ENCODE measurements at places on chromosomes 16 and 17.
A peak's percentile ranks its signal among the peaks of the same experiment; 100 is the strongest.

- no peak for DNase-seq
These were observed 7.5 kb downstream of the IL4R start for GRCh38 chr16:27321013-27321915.

- DNase-seq = no peak
These were observed 185.4 kb upstream of the RPL38 start for GRCh38 chr17:74018115-74018514.

DNA sequence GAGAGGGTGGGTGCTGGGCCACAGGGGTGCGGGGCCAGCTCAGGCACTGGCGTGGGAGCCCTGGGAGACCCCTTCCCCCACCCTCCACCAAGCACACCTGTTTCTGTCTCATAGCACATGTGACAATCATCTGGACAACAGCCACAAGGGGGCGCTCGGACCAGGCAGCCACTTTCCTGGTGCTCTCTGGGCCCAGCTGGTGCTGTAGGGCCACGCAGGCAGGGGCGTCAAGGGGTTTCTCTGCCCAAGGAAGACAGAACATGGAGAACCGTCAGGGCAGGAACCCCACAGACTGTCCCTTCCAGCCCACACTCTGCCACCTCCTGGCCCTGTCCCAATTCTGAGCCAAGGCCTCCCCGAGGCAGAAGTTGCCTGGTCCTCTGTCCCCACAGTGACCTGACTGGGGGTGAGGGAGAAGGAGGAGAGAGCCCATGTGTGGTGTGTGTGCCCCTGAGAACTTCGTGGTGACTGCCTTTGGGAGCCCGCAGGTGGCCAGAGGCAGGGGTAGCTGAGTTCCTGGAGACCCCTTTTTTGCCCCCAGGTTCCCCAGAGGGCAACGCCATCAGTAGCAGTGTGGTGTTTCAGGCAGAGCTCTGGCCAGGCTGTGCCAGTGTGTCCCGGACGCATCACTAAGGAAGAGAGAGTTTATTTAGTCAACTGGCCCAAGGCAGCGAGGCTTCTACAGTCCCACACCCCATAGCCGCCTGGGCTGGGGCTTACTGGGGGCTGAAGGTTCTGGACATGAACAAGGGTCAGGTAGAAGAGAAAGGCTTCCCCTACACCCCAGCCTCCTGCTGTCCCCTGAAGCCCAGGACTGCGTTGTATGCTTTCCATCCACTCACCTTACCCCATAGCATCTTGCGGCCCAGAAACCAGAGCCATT is 3.1 kb upstream of the SETD6 start:
- DNase-seq = peak; percentile 89

DNA sequence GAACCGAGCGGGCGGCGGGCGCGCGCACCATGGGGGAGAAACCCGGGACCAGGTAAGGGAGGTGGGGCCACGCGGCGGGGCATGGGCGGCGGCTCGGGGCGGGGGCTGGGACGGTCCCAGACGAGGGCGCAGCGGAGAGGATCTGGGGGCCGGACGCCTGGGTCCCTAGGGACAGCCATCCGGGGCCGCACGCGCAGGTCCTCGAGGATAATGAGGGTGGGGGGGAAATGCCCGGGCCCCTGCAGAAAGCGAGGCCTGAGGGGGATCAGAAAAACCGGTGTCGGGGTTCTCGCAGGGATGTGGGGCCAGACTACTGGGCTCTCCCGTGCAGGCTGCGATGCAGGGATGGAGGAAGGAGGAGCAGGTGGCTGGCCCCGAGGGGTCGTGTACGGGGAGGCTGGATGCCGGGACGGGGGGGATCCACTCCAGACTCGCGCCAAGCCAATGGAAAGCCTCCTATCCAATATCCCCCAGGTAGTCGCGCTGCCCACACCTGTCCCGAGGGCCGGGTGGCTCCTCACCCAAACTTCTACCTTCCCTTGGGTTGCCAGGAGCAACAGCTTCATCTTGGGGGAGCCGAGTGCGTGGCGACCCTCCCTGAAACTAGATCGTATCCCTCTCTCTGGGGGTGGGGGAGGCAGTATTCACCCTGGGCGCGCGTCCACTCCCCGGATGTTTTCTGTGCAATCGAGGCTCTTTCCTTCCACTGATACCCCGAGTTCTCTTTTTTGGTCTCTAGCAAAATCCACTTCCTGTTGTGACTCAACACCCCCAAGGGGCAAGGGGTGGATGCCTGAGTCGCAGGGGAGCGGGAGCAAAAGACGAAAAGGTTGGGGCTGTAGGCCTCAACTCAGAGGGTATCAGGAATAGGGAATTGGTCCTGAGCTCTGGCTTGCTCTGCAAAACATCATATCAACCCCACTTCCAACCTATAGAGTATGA is 532 bp downstream of the ARRB2 start:
- DNase-seq = no peak

GRCh38 chr17:8189041-8189710 is 804 bp downstream of the BORCS6 start:
- DNase-seq = no peak

Data from Calu3 (cell line).